ENCODE measurements at places on chromosomes 16 and 17.

DNA sequence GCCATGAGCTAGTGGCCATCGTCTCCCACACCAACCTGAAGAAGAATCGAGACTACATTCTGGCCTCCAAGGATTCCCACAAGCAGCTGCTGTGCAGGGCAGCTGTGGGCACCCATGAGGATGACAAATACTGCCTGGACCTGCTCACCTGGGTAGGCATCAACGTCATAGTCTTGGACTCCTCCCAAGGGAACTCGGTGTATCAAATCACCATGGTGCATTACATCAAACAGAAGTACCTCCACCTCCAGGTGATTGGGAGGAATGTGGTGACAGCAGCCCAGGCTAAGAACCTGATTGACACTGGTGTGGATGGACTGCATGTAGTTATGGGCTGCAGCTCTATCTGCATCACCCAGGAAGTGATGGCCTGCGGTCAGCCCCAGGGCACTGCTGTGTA is 70.2 kb downstream of the GRIN2A start:
- no peak for DNase-seq

- DNase-seq: peak; percentile 39
These were observed 696 bp downstream of the NETO2 start for GRCh38 chr16:47142821-47143676.

GRCh38 chr16:72068930-72069329 is 5.9 kb downstream of the HPR start:
- no peak for DNase-seq

- no peak for DNase-seq
These were observed 35.5 kb downstream of the UBN1 start for GRCh38 chr16:4882633-4883285.

GRCh38 chr17:2023692-2024571 is 1.2 kb downstream of the RTN4RL1 start:
- DNase-seq: no peak

- no peak for DNase-seq
These were observed 2.8 kb upstream of the C17orf107 start for GRCh38 chr17:4896332-4897197.

- DNase-seq: no peak
These were observed 807 bp upstream of the HBQ1 start for GRCh38 chr16:179211-180092.

GRCh38 chr17:39144416-39144840 is 7.0 kb downstream of the PLXDC1 start:
- DNase-seq: no peak

GRCh38 chr17:34235389-34236028 is 19.6 kb upstream of the CCL2 start:
- DNase-seq: no peak

DNA sequence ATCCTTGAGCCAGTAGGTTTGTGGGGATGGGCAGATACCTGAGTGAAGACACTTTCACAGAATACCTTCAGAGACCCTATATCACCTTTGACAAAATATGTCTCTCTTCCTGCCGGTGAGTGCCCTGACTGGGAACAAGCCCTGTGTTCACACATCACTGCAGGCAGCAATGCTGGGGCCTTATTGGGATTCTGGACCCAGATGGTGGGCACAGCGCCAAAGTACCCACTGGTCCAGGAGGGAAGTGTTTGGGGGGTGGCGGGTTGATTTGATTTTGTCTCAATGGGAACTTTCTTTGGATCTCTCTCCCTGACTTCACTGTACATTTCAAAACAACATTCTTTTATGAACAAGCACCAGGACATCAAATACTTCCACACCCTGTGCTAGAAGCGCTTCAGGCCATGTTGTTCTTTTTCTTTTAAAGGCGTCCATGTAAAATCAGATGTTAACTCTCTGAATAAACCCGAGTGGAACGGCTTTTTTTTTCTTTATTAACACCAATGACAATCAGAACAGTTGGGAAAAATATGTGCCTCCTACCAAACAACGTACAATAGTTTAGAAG is 62.4 kb upstream of the AKTIP start:
- DNase-seq: no peak

GRCh38 chr16:14013145-14013570 is 58.0 kb upstream of the MRTFB start:
- DNase-seq: no peak

- peak; percentile 90 for DNase-seq
These were observed 5.8 kb upstream of the RARA start for GRCh38 chr17:40303009-40303657.

DNA sequence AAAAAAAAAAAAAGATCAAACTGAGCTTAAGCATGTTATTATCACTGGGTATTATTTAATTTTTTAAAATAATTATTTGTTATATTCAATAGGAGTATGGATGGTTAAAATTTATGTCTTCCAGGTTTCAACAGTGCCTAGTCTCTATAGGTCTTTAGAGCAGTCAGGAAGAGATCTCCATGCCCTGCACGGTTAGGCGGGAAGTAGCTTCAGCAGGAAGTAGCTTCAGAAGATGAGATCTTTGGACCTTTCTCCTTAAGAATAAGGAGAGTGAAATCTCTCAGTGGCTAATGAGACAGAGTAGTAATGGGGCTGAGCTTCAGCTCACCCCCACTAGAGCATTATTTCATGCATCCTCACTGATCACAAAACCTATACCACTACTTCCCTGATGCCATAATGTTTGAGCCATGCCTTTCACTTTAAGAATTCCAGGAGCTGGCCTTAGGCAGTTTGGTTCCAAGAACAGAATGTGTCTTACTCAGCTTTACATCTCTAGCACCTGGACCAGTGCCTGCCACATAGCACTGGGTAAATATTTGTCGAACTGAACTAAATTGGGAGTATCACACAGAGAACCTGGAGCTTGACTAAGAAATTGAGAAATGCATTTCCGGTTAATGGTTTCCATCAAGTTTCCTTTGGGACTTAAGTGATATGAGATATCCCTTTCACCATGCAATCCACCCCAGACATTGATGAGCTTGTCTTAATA is 43.5 kb downstream of the SCPEP1 start:
- DNase-seq: no peak

DNA sequence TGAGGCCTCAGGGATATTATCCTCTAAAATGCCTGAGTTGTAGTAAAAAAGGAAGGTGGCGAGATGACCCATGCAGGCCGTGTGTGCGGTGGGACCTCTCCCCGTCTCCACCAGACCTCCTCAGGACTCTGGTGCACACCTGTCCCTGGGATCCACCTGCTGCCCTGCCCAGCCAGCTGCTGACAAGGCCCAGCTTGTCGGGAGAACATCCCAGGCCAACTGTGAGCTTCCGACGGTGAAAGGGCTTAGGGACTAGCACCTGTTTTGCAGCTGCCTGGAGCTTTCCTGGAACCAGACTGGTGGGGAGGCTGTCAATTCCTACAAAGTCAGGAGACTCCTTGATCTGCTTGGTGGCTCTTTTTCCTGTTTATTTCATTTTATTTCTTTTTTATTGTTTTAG is 11.6 kb downstream of the IL34 start:
- no peak for DNase-seq

GRCh38 chr17:57899391-57899790 is 49.5 kb upstream of the MRPS23 start:
- no peak for DNase-seq

GRCh38 chr17:75048249-75048878 is 1.3 kb downstream of the KCTD2 start:
- DNase-seq: peak; percentile 27

GRCh38 chr17:83064021-83064731 is 15.2 kb upstream of the METRNL start:
- no peak for DNase-seq

- DNase-seq: peak; percentile 65
These were observed 6.2 kb downstream of the PSMD12 start for GRCh38 chr17:67359960-67360791.

DNA sequence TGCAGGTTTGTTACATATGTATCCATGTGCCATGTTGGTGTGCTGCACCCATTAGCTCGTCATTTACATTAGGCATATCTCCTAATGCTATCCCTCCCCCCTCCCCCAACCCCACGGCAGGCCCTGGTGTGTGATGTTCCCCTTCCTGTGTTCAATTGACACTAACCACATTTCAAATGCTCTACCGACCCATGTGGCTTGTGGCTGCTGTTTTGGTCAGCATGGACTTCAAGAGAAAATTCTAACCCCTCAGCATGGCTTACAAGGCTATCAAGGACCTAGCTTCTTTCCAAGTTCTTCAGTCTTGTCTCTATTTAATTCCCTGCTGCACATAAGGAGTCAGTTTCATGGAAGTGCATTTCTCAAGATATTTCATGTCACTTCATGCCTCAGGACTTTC is 52.9 kb downstream of the MMD start:
- peak; percentile 50 for DNase-seq

- peak; percentile 61 for DNase-seq
These were observed 415.1 kb downstream of the NPIPA8 start for GRCh38 chr16:17921357-17921978.

DNA sequence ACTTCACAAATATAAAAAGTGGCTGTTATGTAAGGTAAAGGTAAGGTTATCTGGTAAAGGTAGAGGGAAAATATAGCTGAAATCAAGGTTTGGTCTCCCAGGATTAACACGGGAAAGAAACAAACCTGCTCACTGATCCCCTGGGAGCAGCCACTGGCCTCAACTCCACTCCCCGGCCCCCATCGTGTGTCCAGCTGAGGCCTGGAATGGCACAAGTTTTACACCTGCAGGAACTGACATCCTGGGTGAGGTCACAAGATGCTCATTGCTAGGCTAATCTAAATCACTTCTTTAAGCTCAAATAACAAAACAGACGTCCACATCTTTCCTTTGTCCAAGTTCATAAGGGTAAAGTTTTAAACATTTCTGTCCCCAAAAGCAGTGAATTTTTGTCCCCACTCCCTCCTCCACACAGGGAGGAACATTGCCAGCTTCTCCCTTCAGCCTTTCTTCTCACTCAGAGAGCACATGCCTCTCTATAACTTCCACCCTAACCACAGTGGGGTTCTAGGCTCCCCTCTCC is 46.3 kb downstream of the ERN1 start:
- DNase-seq: no peak

DNA sequence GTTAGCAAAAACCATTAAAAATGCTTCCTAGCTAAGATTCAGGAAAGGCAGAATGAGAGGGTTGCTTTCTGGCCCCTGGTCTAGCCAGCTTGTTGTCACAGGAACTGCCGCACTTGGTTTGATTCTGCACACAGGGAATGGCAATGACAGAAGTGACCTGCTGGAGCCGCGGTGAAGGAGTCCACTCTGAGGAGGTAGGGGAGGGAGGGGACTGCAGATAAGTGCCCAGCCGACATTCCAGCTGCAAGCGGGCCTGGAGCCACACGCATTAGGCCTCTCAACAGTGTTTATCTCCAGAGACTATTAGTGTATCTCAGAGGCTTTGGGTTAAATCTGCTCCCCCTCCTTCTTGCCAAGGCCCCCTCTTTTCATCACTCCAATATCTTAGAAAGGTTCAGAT is 38.6 kb downstream of the CDRT15 start:
- no peak for DNase-seq

DNA sequence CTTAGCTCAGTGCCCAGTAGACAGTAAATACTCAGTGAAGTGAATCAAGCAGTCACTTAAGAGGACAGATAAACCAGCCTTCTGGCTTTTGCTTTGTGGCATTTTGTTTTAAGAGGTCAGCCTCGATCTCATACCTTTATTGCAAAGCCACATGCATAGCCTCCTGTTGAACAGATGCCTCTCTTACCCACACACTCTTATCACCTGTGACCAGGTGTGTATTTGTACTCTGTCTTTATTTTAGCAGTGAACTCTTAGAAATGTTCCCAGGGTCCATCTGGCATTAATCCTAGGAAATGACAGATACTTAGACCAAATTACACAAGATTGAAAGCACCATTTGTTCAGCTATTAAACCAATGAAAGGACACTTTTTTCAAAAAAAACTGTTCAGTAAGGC is 1426.5 kb downstream of the CDH11 start:
- no peak for DNase-seq

DNA sequence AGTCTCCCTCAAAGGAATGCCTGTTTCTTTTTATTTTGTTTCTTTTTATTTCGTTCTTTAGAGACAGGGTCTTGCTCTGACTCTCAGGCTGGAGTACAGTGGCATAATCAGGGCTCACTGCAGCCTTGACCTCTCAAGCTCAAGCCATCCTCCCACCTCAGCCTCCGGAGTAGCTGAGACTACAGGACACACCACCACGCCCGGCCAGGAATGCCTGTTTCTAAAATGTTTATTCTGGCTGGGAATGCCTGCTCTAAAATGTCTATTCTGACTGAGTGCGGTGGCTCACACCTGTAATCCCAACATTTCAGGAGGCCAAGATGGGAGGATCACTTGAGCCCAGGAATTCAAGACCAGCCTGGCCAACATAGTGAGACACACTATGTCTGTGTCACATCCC is 2.5 kb upstream of the MMP28 start:
- DNase-seq: no peak

- DNase-seq: no peak
These were observed 16.8 kb downstream of the PRPSAP1 start for GRCh38 chr17:76336756-76337412.

GRCh38 chr17:34651402-34651811 is 72.0 kb downstream of the TMEM132E start:
- DNase-seq: no peak

- no peak for DNase-seq
These were observed 144.1 kb downstream of the PITPNC1 start for GRCh38 chr17:67520916-67521774.

GRCh38 chr17:48261297-48261880 is 153.8 kb downstream of the SNX11 start:
- DNase-seq: peak; percentile 68

- peak; percentile 81 for DNase-seq
These were observed 1.5 kb downstream of the LRRC3C start for GRCh38 chr17:39928858-39929645.

DNA sequence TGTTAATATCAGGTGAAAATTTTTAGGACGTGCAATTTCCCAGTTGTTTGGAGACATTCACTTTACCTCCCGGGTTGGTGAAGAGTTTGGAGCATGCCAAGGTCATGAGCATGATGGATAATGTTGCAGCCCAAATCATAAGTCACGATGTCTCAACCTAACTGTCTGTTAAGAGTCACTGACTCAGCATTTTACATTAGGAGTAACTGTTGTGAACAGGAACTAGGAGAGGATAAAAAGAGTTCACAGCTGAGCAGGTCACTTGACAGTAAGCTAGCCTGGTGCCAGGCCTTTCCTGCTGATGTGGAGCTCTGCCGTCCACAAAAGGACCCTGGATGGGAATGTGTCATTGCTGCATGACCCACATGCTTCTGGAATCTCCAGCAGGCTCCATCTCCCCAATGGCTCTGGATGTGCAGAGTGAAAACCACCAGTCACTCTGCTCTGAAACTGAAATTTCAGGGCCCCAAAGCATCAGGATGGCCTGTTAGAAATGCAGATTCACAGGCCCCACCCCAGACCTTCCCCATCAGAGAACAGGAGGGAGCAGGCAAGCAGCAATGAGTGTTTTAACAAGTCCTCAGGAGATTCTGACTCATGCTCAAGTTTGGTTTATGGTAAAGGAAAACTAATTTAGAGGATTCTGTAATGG is 371.6 kb upstream of the MAF start:
- peak; percentile 87 for DNase-seq

Data from OCI-M1 (cell line).